Vagina (tissue), 2 donors: ENCODE measurements at places on chromosomes 4 and X.

DNA sequence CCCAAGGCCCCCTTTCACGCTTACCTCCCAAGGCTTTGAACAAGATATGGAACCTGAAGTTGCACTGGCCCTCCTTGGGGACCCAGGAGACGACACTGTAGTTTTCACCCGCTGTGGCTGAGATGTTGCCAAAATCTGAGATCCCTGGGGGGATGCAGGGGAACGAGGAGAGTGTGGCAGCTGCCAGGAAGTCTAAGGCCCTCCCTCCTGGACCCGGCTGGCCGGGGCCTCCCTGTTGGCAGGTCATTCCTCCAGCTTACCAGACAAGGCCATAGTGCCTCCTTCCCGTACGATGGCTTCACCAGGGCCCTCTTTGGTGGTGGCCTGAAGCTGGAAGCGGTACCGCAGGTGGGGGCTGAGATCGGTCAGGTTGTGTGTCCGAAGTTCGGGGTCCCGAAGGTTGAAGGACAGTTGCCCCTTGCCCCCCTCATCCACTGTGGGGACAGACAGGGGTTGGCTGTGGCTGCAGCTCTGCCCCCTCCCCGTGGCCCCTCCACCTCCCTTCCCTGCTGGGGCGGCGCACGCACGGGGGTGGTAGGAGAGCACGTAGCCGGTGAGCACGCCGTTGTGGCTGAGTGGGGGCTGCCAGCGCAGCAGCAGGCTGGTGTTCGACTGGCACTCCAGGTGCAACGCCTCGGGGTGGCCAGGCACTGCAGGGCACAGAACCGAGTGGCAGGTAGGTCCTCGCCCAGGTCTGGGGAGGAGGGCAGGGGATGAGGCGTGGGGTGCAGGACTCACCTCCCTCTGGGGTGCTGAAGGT lies 21.2 kb downstream of the L1CAM start:
- no peak for DNase-seq

GRCh38 chr4:30837861-30838260 lies 117.7 kb downstream of the PCDH7 start:
- no peak for DNase-seq

GRCh38 chrX:28659269-28659668 lies 72.0 kb downstream of the IL1RAPL1 start:
- DNase-seq: no peak

- DNase-seq: no peak
Observed at GRCh38 chrX:22378296-22378695, 105.6 kb downstream of the CBLL2 start.

GRCh38 chr4:88742561-88742960 lies 44.9 kb upstream of the NAP1L5 start:
- no peak for DNase-seq

GRCh38 chrX:48896611-48897011 lies 957 bp downstream of the TIMM17B start:
- no peak for DNase-seq
